ENCODE measurements at places on chromosomes 7 and 10.

- no peak for DNase-seq
These were observed 283.4 kb upstream of the AOAH start for GRCh38 chr7:37007691-37008090.

- DNase-seq: no peak
These were observed 38.1 kb upstream of the XPNPEP1 start for GRCh38 chr10:109961174-109962001.

- DNase-seq: no peak
These were observed 6.2 kb upstream of the MYL7 start for GRCh38 chr7:44147026-44147991.

DNA sequence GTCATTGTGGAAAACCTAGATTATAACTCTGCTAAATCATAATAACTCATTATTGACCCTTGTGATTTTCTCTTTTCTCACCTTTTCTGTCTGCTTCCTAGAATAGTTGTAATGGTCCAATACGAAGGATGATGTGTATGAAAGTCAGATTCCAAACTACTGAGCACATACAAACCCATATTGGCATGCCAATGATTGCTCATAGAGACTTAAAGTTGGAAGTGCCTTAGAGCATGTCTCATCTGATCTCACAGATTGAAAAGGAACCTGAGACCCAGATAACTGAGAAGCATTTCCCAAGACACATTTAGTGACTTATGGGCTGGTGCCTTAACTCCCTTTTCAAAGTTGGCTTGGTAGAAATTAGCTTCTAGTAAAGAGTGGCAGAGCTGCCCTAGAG lies 594.3 kb downstream of the REEP3 start:
- no peak for DNase-seq

GRCh38 chr7:35260246-35260645 lies 6.3 kb upstream of the TBX20 start:
- DNase-seq: no peak

- DNase-seq: no peak
These were observed 29.4 kb downstream of the LSMEM1 start for GRCh38 chr7:112510001-112510742.

GRCh38 chr7:121083138-121083789 lies 94.8 kb downstream of the CPED1 start:
- no peak for DNase-seq

DNA sequence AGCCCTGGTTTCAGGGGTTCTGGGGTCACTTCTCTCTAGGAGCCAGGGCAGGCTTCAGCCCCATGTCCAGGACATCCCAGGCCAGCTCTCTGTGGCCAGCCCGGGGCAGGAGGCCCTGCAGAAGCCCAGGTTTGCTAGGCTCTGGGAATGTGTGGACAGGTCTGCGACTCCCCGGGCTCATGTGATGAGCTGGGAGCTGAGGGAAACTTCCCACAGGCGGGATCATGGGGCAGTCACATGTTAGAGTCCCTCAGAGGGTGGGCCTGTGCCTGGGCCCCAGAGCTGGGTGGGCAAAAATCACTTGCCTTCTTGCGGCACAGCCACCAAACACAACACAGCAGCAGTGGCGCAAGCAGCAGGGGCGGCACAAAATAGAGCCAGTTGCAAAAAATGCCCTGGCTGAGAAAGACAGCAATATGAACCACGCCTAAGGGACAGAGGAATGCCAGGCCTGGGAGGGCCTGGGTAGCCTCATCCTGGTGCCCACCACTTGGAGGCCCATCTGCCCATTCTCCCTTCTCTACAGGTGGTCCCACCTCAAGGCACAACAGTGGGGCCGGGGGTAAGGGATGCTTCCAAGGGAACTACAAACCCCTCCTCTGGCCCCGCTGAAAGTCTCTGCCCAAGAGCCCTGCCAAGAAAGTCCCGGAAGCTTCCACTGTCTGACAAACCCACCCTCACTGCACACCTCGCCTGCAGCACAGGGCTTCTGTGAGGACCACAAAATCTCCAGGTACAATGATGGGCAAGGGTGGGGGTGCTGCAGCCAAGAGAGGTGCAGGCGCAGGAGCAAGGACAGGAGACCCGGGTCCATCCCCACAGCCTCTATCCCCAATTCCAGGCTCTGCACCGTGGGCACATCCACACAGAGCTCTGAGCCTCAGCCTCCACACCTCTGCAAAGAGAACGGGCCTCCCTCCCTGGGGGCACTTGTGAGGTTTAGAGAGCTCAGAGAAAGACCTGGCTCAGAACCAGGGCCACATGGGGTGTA lies 34.6 kb upstream of the ANTXRL start:
- DNase-seq: no peak
